ENCODE measurements at places on chromosomes 5 and 9.

- DNase-seq = peak; percentile 77
These were observed 1.0 kb downstream of the FOXE1 start for GRCh38 chr9:97853844-97854695.

DNA sequence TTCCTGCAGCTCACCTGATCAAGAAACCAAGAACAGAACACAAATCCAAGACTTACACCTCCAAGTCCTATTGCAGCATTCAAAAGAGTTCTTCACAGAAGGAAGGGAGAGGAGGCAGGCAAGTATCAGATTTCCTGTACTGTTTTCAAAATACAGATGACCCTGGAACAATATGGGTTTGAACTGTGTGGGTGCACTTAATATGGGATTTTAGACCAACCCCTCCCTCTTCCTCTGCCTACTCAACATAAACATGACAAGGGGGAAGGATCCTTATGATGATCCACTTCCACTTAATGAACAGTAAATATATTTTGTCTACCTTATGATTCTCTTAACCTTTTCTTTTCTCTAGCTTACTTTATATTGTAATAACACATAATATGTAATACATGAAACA lies 104.6 kb downstream of the ELAVL2 start:
- no peak for DNase-seq

DNA sequence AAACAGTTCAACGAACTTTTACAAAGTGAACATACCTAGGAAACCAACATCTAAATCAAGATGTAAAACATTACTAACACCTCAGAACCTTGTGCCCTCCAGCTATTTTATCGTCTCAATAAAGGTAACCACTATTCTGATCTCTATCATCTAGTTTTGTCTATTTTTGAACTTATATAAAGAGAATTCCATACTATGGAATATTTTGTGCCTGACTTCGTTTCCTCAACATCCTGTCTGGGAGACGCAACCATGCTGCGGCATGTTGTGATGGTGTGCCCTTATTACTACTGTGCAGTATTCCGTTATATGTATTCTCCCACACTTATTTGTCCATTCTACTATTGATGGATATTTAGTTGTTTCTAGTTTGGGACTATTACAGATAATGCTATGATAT lies 99.2 kb downstream of the NR6A1 start:
- no peak for DNase-seq

GRCh38 chr9:4596165-4596922 lies 65.8 kb upstream of the PLPP6 start:
- peak; percentile 87 for DNase-seq

Data from CD8-positive, alpha-beta T cell (primary cell).